Brain microvascular endothelial cell (primary cell): ENCODE measurements at places on chromosomes 2 and 18.
A peak's percentile ranks its signal among the peaks of the same experiment; 100 is the strongest.

GRCh38 chr18:68714366-68714711, 569 bp downstream of the TMX3 start:
- DNase-seq: no peak

DNA sequence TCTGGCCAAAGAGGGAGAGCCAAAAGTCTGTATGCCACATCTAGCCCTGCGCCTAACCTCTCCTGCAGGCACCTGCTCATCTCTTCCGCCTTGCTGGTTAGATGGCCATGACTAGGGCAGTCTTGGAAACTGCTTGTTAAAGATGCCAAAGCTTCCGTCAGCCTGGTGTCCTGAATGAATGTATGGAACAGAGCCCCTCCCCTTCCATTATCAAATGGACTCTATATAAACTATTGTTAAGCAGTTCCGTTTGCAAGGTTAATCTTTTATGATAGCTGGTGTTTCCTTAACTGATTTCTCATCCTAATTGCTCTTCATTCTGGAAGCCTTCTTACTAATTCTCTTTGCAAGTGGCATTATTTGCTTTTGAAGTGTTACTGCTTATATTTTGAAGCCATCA, 87.1 kb downstream of the ATP9B start:
- DNase-seq: no peak

- DNase-seq: no peak
These were observed 392.0 kb upstream of the LYPD1 start for GRCh38 chr2:133061874-133062593.

DNA sequence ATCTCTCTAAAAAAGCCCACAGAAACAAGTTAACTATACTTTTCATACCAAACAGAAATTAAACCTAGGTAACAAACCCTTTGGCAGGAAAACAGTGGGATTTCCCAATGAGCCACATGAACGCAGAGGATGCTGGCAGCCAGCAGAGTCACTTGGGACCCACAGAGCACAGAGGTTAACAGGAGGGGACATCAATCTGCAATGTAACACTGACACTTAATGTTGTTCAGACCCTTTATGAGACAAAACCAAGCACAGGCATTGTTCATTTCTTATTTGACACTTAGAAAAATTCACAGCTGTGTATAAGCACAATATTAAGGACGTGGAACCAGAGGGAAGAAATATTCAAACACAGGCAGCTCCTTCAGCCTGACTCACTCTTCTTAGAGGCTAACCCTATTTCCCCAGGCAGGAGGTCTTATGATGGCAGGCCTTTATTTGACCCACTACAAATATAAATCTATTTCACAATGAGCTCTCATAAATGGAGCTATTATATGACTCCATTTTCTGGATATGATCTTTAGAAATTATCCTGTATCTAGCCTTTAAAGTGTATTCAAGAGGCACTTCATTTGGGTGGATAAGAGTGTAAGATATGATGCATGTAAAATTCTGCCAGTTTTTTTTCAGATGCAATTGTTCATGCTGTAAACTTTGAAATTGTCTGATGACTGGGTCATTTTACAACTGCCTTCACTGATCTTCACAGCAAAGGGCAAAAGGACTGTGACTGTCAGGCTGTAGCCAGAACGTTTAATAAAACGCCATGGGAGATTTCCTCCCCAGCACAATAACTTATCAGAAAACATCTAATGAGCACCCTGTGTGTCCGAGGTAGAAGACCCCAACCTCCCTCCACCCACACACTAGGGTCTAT, 132.8 kb upstream of the SATB2 start:
- no peak for DNase-seq

DNA sequence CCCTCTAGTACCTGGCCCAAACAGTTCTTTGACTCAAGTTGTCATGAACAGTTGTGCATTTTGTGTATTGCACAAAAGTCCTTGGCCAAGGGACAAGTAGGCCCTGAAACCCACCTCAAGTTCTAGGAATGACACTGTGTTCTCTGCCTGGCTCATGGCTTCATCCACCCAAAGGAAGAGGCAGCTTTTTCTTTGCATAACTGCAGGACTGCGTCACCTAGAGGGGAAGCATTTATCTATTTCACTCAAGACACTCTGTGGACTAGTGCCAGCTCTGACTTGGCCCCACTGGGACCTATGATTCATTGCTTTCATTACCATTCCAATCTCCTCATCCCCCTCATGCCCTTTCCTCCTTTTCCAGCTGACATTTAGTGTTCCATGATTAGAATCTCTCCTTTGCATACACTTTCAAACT, 119.3 kb upstream of the SIX2 start:
- DNase-seq: peak; percentile 99

DNA sequence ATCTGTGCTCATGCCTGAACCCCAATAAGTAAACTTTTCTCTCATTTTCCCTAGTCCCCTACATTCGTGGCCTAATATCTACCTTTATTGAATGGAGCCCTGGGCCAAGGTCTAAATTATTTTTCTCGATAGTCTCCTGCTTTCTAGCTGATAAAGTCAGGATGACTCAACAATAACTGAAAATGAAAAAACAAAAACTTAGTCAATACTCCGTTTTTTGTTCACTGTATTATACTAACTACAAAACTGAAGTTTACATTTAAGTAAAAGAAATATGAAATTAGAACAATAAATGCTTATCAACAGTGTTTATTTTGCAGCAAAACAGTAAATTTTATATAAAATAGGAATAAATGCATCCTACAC, 32.2 kb downstream of the AOX1 start:
- no peak for DNase-seq

GRCh38 chr18:74478880-74479279, 17.3 kb upstream of the CNDP2 start:
- no peak for DNase-seq

DNA sequence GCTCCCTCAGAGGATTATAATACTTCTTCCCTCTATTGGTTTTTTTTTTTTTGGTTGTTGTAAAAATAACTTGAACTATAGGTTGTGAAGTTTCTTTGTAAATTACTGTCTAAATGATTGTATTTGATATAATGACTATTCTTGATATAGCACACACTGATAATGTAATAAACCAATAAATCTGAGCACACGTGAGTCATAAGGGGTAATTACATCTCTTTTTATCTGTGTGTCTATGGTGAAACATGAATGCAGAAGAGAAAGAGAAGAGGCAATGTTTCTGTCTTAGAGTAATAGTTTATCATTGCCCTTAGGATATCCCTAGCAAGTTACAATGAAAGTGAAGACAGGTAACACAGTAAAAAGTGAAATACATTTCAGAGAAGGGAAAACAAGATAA, 64.1 kb upstream of the RAPGEF4 start:
- DNase-seq: no peak

DNA sequence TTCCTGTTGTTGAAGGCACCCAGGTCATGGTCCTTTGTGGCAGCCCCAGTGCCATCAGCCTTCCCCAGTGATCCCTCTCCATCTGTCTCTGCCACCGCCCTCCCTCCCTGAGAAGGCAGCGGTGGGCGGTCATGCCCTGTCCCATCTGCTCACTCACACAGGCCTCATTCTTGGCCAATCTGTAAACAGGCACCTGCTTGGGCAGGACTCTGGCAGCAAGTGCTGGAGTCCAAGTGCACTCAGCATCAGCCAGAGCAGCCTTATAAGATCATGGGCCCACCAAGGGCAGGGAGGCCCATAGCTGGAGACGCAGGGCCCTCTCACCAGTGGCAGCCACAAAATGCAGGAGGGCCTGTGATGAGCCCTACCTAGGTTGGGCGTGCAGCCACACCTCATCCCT, 140.9 kb downstream of the TWIST2 start:
- no peak for DNase-seq

DNA sequence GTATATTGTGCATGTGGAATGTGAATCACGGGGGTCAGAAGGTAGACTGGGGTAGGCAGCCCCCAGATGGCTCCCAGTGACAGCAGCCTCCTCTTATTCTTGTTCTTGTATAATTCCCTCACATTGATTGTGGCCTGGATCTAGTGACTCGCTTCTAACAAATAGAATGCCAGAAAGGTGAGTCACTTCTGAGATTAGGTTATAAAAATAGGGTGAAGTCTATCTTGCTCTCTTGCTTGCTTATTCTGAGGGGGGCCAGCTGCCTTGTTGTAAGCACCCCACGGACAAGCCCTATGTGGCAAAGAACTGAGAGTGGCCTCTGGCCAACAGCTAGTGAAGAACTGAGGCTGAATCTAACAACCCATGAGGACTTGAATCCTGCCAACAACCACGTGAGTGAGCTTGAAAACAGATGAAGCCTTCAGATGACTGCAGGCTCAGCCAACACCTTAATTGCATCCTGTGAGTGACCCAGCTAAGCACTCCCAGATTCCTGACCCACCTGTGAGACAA, 15.6 kb upstream of the RMND5A start:
- DNase-seq: peak; percentile 69

DNA sequence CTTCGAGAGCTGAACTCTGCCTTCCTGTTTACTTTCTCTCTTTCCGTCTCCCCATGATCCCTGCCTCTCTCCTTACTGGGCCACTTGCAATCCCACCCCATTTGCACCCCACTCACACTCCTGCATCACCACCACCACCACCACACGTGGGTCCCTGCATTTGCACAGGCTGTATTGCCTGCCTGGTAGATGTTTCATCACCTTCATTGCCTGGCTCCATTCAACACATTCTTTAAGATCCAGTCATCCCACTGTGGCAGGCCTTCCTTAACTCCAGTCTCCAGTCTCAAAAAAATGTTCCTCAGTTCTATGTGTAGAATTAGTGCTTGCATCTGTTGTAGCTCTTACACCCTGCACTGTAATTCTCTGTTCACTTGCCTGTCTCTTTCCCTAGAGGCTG, 13.9 kb downstream of the NOSTRIN start:
- DNase-seq: peak; percentile 76

DNA sequence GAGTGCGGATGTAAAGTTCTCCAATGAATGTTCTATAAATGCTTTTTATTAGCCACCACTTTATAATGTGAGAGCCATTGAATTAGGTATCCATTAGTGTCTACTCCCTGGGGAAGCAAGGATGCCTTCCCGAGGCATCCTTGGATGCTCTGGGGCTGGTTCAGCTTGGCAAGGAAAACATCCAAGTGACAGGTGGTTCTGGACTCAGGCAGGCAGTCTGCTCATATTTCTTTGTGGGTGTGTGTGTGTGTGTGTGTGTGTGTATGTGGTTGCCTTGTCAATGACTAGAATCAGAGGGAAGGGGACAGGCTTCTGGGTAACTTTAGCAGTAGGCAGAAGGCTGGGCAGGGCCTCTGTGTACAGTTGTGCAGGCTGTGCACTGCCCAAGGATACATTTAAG, 149.2 kb downstream of the TSN start:
- DNase-seq: no peak

- peak; percentile 63 for DNase-seq
These were observed 516.6 kb upstream of the ZEB2 start for GRCh38 chr2:145036421-145037011.

DNA sequence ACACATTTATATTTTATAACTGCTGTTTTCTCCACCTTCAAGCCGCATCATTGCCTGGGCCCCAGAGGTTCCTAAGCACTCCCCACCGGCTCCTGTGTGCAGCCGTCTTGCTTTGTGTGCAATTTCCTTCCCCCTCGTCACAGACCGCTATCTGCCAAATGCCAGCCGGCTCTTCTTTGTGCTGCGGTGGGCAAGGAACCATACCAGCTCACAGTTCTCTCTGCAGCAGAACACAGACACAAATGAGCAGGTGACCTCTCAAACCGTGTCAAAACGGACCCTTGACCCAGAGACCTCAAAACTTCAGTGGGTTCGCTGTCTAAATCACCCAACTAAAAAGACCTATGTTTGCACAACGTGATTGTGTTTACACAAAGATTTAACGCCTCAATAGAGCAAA, 58.2 kb downstream of the KLF7 start:
- DNase-seq: no peak

DNA sequence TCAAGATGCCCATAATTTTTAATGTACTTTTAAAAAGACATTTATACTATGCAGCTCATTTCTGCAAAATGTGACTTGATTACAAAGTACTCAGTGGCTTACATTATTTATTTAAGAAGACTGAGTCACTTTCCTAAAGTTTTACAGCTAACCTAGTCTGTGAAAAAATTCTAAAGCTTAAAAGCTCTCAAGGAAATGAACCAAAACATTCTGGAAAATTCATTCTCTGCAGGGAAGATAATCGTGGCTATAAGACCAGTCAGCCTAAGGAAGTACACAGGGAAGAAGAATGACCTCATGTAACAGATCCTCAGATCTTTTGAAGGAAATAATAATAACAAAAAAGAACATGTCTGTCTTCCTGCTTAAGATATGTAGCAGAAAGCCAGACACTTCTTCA, 232.1 kb upstream of the STK17B start:
- no peak for DNase-seq

GRCh38 chr18:72867746-72868584, at the start of gene NETO1:
Gene NETO1 (minus strand): TSS chr18:72867987. CDS start chr18:72867291, 696 bp downstream.
- DNase-seq: no peak

DNA sequence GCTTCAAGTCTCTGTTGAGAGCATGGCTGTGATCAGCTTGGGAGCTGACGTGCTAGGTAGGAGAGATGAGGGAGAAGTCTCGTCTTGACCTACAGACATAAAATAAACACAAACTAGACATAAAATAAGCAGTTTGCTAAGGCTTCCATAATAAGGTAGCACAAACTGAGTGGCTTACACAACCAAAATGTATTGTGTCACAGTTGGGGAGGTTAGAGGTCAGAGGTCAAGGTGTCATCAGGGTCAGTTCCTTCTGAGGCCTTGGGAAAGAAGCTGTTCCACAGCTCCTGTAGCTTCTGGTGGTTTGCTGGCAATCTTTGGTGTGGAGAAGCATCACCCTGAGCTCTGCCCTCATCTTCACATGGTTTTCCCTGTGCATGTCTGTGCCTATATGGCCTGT, 20.2 kb downstream of the DAW1 start:
- no peak for DNase-seq

DNA sequence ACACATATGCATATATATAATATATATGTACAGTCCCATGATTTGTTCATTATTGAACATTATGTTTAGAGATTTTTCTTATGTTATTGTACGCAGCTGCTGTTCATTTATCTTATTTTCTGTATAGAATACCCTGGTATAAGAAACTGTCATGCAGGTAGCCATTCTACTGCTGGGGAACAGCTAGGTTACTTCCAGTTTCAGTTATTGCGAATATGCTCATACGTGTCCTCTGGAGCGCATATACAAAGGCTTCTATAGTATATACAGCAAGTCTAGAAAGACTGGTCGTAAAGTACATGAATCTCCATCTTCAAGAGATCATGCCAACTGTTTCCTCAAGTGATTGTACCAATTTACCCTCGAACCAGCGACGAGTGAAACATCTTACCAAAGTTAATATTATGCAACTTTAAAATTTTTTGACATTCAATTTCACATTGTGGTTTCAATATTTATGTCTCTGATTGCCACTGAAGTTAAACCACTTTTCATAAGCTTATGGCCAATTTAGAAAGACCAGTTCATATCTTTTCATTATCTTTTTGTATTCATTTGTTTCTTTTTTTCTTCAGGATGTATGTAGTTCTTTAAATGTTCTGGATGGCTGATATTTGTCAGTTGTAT, 53.5 kb downstream of the RDH14 start:
- DNase-seq: no peak

GRCh38 chr2:77640924-77641323, 118.7 kb upstream of the LRRTM4 start:
- no peak for DNase-seq

- DNase-seq: no peak
These were observed 54.7 kb upstream of the TCF7L1 start for GRCh38 chr2:85078536-85078935.
